Hematopoietic multipotent progenitor cell (in vitro differentiated cells): ENCODE measurements at places on chromosomes 16 and 17. TPM values are rescaled to one million over a fixed set of nuclear protein-coding genes. Genes with fewer than 3 reads are reported as not detected.

DNA sequence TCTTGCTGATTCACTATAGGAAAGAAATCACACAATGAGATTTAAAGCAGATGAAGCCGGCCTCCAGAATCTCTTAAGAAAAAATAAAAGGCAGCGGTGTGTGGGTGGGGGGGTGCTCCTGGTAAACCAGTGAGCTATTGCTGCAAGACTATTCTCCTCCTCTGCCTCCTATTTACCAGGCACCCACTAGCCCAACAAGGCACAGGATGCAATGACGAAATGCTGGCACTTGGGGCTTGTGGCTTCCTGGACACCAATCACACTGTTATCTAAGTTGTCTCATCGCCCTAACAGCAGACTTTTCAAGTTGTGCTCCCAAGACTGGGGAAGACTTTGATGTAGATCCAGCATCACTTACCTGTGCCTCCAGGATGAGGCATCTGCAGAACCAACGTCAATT lies 50.2 kb upstream of the NDRG4 start:
- DNase-seq = peak; percentile 59

Gene DECR2
- 13.5 TPM for total RNA-seq

Gene TP53TG3C
- not detected for total RNA-seq

Gene MSLN
- total RNA-seq = under 0.01 TPM

Gene FOXF1
- under 0.01 TPM for total RNA-seq

Gene NPIPB5
- 71.1 TPM for total RNA-seq

Gene TBC1D3E
- total RNA-seq = not detected

Gene CCL3
- total RNA-seq = 1.6 TPM
